Endodermal cell (in vitro differentiated cells): ENCODE measurements at places on chromosomes 16 and 17. TPM values are rescaled to one million over a fixed set of nuclear protein-coding genes. Genes with fewer than 3 reads are reported as not detected.

Gene CCDC92B
- 4.0 and 4.3 TPM in 2 replicates for total RNA-seq

DNA sequence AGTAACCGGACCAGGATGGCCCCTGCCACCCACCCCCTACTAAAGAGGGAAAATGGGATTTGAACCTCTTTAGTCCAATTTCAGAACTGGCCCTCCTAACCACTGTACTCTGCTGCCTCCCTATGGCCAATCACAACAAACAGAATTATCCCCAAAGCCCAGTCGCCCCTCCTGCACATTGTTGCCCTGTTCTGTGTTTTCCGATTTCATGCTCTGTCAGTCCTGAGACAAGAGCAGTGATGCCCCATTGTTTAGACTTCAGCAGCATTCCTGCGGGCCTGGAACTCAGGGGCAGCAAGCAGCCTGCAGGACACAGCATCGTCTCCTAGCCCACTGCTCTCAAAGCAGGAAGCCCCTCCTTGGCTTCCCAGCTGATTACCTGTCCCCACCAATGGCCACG lies 20.5 kb upstream of the KLHL11 start:
- no peak for DNase-seq

- no peak for DNase-seq
Observed at GRCh38 chr16:57352636-57353047, 5.9 kb upstream of the CCL22 start.

DNA sequence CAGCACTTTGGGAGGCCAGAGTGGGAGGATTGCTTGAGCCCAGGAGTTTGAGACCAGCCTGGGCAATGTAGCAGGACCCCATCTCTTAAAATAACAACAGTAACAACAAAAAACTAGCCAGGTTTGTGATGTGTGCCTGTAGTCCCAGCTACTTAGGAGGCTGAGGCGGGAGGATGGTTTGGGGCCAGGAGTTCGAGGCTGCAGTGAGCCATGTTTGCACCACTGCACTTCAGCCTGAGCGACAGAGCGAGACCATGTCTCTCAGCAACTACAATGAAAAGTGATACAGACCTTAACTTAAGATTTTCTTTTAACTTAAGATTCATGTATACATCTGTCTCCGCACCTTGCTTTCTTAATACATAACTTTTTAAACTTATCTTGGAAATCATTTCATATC lies 17.2 kb downstream of the NKD1 start:
- DNase-seq: no peak

Gene SGSM2
- total RNA-seq: 71.2 to 81.3 TPM (median 77.3 TPM) in 3 replicates

Gene RAMP2
- total RNA-seq: 4.2 to 5.1 TPM (median 4.8 TPM) in 3 replicates

Gene GCGR
- 0.52 TPM in 1 of 3 replicates, not detected in the others for total RNA-seq

Gene CACNA1H
- 24.4 to 34.1 TPM (median 31.6 TPM) in 3 replicates for total RNA-seq

DNA sequence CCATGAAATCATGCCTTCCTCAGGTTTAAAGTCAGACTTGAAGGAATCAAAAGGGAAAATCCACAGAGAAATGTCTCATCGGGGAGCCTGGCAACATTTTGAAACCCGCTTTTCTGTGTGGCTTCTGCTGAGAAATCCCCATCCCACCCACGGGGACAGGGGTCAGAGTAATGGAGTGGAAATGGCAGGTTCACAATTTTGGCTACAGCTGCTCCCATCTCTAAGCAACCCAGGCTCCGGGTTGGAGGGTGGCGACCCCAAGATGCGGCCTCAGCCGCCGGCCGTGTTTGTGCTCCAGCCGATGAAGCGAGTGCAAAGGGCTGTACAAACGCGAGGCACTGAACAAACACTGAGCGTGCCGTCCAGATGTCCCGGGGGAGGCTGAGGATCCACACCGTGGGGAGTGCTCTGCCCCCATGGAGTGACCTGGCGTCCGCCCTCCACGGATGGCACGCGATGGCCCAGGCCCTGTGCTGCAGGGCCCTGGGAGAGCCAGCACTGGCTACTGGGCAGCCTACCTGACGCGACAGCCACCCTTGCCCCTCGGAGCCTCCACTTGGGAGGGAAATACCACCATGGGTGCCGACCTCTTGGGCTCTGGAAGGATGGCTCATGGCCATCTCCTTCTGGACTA lies 22.2 kb downstream of the SLC43A2 start:
- no peak for DNase-seq

GRCh38 chr16:49478107-49478506 lies 104.5 kb downstream of the C16orf78 start:
- no peak for DNase-seq

DNA sequence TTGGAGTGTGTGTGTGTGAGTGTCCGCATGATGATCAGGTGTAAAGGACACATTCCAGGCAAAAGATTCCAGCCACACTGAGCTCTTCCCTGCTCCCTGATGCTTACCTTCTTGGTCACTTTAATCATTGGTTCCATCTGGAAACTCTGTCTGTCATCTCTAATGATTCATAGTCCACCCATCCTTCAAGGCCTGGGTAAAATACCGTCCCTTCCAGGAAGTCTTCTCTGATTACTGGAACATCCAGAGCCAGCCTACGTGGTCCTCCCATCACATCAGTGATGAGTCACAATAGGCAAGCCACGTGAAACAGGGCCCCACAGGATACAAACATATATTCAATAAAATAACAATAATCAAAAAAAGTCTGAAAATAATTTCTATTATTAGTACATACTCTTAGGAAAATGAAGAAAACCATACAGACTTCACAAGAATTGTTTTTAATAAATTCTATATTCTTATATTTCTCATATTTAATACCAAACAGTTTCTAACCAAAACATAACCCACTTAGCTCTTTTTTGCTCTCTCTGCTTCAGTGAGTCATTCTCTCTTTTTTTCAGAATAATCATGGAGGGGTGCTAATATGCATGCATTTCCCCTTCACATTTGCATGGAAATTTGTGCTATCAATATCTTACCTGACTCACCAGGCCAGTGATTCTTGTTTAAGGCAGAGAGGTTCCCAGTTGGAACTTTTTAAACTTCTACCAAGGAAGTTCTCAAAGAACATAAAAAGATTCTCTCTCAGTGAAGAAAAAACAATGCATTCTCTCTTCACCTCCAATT lies 263.2 kb downstream of the TOX3 start:
- DNase-seq: no peak
